Cardiac fibroblast (primary cell): ENCODE measurements at places on chromosomes 6 and 20.

DNA sequence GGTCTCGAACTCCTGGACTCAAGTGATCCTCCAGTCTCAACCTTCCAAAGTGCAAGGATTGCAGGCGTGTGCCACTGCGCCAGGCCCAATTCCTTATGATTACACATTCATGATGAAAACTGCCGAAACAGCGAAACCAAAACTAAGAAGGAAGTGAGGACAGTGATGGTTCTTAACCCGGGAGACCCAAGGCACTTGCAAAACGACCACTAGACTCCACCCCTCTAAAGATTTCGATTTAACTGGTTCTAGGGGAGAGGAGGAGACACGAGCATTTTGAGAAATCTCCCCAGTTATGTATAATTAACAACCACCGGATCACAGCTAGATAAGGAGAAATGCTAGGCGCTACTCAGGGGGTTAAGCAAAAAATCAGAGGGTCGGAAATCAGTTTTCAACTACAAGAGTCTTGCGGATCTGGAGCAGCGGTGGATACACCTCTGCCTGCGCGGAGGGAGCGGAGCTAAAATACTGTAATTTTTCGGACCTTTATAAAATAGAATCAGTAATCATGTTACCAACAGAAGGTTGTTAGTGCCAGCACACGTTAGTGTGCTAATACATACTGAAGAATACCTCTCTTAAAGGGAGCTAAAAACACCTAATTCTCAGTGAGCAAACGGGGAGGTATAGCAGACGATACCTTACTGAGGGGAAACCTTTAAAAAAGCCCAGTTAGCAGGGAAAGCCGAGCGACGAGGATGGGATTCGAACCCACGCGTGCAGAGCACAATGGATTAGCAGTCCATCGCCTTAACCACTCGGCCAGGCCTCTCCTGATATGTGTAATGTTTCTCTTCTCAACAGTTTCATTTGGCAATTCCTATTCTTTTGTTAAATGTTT, 60.0 kb upstream of the BTN3A2 start:
- peak; percentile 94 for DNase-seq

DNA sequence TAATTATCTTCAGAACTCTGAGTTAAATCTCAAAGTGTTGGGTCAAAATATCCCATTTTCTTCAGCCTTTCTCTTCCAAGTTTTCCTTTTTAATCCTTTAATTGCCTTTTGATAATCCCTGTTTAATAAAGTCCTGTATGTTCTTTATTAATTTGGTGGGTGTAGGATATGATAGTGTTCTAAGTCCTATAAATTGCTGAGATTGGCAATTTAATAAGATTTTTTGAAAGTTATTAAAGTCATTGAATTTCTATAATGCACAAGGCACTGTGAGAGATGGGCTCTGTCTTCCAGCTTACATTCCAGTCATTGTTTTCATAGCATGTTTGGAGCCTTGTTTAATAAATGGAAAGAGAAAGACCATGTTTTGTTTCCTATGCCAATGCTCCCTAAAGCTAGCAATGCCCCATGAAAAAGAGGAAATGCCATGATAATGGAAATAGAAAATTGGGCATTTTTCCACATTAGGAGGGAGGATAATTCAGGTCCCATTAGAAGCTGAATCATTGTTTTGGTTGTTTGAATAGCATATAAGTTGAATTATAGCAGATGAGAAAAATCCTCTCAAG, 404.8 kb downstream of the CD109 start:
- DNase-seq: no peak

DNA sequence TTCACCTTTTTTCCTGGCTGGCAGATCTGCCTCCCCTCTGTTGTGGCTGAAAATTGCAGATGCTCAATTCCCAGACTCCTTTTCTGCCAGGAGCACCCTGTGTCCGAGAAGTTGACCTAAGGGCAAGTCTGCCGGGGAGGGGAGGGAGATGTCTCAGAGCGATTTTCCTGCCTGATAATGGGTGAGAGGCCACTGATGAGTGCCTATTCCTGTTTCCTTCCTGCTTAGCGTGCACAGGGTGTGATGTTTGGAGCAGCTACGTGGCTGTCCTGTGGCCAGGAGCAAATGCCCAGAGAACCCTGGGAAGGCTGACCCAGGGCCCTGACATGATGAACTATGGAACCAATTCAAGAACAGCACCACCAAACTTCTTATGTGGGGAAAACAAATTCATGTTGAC, 22.5 kb downstream of the SOX4 start:
- peak; percentile 34 for DNase-seq

DNA sequence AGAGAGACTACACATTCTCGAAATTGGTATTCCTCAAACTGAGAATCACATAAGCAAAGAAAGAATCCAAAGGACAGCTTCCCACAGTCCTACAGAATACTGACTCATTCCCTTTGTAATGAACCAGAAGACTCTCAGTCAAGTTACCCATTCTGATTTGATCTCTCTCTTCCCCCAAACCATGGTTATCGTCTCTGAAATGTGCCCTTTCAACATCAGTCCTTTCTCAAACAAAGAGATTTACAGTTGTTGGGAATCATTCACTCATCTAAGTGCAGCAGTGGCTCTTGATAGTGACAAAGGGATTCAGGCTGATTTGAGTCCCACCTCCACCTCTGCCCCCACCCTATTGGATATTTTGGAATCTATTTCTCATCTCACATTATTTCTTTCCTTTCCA, 15.0 kb upstream of the RSPO3 start:
- DNase-seq: no peak

DNA sequence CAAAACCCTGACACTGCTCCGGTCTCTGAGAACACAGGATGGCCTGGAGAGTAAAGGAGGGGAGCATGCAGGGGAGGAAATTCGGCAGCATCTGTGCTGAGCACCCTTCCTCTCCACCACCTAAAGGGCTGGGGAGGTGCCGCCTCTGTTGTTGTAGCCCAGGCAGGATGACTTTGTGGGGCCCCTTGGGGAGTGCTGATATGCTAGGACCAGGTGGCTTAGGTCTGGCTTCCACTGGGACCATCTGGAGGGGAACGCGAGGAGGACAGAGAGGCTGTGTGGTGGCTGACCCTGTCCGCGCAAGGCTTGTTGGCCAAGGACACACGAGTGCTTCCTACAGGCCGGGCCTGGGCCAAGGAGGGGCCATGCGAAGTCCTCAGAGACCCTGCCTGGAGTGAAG, 9.9 kb upstream of the RPS6KA2 start:
- no peak for DNase-seq

- DNase-seq: peak; percentile 66
Measured at GRCh38 chr20:31822421-31823330, 3.5 kb downstream of the MYLK2 start.

DNA sequence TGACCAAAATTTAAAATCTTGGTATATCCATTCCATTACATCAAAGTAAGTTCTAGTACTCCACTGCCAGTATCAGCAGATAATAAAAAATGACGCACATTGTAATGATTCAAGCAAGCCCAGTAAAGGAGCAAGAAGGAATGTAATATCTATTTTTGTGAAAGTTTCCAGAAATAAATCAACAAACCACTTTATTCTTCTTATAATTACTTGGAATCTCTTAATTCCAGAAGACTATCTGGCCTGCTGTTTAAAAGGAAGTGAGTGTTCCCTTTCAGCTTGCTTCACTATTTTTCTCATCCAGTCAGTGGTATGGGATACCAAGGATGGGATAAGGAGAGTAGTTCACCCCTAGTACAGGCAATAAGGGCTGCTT, 42.2 kb upstream of the DSE start:
- peak; percentile 33 for DNase-seq

- no peak for DNase-seq
Measured at GRCh38 chr6:135093578-135093977, 39.0 kb upstream of the HBS1L start.

DNA sequence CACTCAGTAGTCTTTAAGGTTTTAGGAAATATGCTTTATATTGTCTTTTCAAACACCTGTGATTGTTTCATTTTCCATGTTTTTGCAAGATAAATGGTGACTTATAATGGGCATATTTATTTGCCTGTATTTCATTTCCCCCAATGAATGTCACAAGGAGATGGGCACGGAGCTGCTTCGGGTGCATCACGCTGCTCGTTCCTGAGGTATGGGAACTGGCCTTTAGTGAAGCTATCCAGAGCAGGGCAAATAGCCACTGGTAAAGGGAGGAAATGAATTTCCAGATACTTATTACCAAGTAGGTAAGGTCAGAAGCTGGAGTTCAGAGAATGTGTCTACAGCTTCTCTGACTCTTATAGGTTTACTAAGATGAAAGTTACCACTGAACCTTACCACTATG, 3.7 kb downstream of the POU3F2 start:
- DNase-seq: no peak

GRCh38 chr6:127301199-127301700, 34.6 kb downstream of the RNF146 start:
- peak; percentile 63 for DNase-seq

- no peak for DNase-seq
Measured at GRCh38 chr20:36101192-36101591, 53.3 kb upstream of the EPB41L1 start.

DNA sequence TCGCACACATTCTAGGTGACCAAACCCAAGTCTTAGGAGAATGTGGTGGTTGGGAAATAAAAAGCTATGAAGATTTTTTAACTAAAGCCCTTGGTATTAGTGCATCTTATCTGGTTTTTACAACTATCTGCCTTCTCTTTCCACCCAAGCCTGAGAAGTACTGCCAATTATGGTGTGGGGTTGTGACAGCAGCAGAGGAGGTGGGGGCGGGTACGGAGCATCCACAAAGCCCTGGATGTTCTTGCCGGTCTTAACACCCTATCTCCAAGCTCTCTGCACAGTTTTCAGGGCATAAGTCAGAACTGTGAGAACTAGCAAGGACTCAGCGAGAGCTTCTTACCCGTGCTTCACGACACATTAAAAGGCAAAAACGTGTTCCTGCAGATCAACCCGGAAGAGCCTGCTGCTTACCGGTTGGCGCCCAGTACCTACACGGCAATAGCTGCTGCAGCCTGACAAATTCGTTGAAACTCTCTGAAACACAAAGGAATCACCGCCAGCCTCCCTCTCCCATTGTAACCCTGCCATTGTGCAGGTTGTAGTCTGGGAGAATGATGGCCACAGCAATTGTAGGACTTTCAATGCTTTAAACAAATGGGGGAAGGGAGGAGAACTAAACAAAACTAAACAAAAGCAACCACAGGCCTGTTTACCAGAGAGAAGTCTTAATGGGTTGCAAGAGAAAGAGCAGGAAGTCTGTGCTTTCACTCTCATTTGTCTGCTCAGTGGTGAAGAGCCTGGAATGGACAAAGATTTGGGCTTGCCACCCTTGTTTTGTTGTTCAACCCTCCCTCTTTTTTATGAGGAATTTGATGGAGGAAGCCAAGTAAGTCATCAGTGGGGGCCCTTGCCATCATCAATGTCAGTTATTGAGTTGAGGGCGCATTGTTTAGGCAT, 461.0 kb upstream of the JARID2 start:
- DNase-seq: no peak

DNA sequence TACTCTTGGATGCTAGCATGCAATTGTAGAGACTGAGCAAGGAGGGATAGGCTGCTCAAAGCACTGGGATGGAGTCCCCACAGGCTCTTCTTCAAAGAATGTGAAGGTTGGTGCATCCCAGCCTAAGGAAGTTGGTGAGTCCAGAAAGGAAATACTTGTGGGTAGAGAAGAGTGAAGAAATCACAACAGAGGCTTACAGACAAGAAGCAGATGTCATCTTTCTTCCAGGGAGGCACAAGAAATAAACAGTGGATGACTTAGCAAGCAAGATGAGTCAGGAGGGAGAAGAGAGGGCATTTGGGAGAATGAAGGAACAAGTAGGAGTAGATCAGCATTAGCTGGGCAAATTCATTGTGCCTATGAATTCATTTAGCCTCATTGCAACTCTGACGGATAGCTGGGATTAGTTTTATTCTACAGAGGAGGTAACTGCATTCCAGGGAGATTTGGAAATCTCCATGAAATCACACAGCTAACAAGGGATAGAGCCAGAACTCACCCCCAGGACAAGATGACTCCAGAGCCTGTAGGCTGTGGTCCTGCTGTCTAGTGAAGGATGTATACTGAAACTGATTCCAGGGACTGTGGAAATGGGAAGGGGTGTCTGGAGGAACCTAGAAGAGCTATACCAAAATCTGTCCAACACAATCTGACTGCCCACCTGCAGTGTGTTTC, 125.8 kb upstream of the SPTLC3 start:
- DNase-seq: peak; percentile 20

DNA sequence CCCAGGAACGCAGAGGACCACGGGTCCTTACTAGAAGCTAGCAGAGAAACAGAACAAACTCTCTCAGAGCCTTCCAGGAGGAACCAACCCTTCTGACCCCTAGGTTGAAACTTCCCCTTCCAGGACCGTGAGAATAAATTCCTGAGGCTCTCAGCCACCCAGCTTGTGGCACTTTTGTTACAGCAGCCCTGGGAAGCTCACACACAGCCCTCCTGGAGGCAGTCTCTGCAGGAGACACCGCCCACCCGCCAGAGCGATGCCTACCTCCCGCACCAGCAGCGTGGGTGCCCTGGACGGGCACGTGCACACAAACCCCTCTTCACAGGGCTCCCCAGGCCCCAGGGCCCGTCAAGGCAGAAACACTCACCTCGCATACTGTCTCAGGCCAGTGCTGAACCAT, 4.2 kb downstream of the RNASET2 start:
- DNase-seq: no peak

- no peak for DNase-seq
Measured at GRCh38 chr20:48143435-48144081, 358.3 kb upstream of the SULF2 start.

GRCh38 chr6:44415449-44415848, 27.9 kb downstream of the CDC5L start:
- no peak for DNase-seq

DNA sequence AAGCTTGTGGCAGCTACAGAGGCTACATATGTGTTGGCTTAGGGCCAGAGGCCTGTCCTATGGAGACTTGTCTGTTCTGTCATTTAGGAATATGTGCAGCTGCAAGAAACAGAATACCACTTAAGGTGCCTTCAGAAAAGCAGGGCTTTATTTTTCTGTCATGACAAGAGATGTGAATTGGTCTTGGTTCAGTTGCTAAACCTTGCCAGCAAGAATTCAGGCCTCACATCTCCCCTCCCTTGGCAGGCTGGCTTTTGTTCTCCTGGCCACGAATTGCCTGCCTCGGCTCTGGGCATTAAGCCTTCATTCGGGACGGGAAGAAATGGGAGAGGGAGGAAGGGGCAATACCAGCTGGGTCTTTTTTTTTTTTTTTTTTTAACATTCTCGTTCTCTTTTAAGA, 82.4 kb upstream of the TGM3 start:
- no peak for DNase-seq

DNA sequence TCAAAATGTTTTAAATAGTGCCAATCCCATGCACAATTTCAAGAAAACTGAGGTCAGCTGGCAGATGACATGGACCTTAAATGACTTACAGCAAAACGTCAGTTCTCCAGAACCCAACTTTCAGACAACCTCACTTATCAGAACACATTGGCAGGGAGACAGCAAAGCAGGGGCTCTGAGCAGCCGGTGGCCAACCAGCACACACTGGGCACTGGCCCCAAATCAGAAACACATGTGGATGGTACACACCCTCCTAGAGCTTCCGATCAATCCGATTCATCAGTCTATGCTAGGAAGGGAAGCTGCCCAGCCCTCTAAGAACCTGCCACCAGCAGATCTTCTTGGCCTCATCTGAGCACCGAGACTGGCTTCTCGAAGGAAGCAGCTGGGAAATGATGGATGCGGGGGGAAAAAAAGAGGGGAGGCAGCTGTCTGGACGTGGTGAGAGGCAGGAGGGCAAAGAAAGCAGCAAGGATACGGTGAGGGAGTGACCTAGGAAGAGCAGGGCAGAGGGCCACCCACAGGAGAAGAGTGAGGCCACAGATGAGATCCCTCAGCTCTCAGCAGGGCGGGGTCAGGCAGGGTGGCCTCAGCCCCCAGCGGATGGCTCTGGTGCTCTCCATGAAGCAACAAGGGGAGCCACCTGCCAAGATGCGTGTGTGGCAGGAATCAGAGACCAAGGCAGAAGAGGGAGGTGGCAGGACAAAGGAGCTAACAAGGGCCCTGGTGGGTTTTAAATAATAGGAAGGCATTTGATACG, 32.9 kb downstream of the TAF4 start:
- DNase-seq: no peak
